ENCODE measurements at places on chromosomes 1 and 21.

DNA sequence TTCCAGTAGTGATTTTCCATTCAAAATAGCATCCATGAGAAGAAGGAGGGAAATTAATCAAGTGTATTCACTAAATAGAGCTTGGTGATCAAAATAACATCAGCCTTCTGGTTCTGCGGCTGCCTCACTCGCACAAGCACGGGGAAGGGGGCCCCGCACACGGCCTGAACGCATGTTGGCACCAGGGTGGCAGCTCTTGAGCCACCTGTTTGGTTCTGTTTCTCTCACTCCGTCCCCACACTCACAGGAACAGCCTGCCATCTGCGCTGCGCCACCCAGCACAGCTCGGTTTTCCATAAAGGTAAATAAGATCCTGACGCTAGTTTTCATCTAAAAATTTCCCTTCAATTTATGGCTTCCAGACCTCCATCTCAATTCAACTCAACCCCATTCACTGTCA lies 49.4 kb downstream of the TIAM1 start:
- DNase-seq: no peak

DNA sequence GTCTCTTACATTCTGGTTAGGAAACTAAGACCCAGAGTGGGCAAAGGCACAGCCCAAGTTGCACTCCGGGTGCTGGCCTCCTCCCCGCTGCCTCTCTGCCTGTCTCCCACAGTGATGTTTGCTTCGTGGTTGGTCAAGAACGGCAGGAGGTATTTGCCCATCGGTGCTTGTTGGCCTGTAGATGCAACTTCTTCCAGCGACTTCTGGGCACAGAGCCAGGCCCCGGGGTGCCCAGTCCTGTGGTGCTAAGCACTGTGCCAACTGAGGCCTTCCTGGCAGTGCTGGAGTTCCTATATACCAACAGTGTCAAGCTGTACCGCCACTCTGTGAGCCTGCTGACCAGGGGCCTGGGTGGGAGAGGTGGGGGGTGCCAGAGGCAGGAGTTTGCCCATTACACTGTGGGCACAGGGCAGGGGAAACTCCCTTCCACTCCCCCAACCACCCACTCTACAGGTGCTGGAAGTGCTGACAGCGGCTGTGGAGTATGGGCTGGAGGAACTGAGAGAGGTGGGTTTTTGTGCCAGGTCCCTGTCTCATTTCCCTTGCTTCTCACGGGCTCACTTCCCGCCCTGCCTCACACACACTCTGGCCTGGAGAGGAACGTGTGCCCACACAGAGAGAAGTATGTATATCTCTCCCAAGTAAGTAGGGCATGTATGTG lies 1.9 kb downstream of the BTBD19 start:
- DNase-seq: no peak

- no peak for DNase-seq
These were observed 179.8 kb downstream of the FOXD2 start for GRCh38 chr1:47617381-47618221.

DNA sequence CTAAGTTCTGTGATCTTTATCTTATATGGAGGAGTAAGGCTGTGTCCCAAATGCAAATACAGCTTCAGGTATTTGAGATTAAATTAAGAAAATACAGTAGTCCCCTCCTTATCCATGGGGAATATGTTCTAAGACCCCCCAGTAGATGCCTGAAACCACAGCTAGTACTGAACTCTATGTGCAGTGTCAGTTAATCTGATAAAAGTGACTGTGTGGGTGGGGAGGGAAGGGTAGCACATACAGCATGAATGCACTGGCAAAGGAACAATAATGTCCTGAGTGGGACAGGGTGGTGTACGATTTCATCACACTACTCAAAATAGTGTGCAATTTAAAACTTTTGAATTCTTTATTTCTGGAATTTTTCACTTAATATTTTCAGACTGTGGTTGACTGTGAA lies 83.1 kb downstream of the HS2ST1 start:
- no peak for DNase-seq

DNA sequence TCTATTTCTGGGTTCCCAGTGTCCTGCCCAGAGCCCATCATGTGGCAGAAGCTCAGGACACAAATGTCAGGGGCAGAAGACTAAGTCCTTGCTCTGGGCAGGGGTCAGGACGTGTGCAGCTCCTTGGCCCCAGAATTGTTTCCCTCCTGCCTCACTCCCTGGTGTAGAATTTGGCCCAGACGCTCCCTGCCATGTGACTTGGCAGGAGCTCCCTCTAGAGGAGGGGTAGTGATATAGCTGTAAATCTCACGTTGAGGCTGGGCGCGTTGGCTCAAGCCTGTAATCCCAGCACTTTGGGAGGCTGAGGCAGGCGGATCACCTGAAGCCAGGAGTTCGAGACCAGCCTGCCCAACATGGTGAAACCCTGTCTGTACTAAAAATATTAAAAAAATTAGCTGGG lies 91.2 kb downstream of the UBIAD1 start:
- DNase-seq: no peak

DNA sequence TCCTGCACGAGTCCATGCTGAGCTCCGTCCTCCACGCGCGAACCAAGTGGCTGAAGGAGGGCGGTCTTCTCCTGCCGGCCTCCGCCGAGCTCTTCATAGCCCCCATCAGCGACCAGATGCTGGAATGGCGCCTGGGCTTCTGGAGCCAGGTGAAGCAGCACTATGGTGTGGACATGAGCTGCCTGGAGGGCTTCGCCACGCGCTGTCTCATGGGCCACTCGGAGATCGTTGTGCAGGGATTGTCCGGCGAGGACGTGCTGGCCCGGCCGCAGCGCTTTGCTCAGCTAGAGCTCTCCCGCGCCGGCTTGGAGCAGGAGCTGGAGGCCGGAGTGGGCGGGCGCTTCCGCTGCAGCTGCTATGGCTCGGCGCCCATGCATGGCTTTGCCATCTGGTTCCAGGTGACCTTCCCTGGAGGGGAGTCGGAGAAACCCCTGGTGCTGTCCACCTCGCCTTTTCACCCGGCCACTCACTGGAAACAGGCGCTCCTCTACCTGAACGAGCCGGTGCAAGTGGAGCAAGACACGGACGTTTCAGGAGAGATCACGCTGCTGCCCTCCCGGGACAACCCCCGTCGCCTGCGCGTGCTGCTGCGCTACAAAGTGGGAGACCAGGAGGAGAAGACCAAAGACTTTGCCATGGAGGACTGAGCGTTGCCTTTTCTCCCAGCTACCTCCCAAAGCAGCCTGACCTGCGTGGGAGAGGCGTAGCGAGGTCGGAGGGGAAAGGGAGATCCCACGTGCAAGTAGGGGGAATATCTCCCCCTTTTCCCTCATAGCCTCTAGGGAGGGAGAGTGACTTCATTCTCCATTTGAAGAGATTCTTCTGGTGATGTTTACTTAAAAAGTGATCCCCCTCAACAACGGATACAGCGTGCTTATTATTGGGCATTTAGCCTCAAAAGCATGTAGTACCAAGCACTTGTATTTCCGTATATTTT lies 991 bp downstream of the PRMT6 start:
- no peak for DNase-seq

- DNase-seq: no peak
These were observed 724.6 kb downstream of the PTPRU start for GRCh38 chr1:29960876-29961275.

- no peak for DNase-seq
These were observed 41.3 kb upstream of the TACSTD2 start for GRCh38 chr1:58618303-58618702.

- peak; percentile 50 for DNase-seq
These were observed 13.8 kb downstream of the SLC35E2B start for GRCh38 chr1:1678581-1679380.

DNA sequence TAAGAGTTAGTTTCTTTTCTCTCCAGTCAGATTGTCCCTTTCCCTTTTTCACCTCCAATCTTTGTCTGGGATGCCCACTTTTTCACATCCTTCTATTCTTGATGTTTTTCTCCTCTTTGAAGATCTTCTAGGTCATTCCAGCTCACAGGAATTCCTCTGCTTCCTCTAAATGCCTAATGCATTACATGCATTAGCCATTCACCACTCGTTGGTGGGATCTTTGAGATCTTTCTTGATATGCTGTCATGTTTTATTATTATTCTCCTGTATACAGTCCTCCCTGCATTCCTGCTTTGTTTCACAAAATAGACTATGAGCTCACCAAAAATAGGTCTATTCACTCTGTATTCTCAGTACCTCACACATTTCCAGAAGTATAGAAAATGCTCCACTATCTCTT lies 129.0 kb downstream of the LYPLAL1 start:
- DNase-seq: no peak

DNA sequence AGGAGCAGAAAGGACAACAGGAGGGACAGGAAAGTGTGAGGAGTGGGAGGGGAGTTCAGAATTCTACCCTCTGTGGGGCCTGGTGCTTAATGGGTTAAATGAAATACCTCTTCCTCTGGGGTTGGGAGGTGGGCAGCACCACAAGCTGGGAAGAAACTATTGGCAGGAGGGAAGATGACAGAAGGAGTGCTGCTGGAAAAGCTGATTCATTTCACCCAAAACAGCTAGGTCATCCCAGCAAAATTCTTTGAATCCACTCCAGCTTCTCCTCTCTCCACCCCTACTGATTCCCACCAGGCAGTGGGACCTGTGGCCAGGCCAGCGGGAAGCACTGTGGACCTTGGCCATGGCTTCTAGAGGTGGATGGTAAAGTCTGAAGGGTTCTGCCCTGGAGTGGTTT lies 12.8 kb downstream of the BCAN start:
- DNase-seq: no peak

DNA sequence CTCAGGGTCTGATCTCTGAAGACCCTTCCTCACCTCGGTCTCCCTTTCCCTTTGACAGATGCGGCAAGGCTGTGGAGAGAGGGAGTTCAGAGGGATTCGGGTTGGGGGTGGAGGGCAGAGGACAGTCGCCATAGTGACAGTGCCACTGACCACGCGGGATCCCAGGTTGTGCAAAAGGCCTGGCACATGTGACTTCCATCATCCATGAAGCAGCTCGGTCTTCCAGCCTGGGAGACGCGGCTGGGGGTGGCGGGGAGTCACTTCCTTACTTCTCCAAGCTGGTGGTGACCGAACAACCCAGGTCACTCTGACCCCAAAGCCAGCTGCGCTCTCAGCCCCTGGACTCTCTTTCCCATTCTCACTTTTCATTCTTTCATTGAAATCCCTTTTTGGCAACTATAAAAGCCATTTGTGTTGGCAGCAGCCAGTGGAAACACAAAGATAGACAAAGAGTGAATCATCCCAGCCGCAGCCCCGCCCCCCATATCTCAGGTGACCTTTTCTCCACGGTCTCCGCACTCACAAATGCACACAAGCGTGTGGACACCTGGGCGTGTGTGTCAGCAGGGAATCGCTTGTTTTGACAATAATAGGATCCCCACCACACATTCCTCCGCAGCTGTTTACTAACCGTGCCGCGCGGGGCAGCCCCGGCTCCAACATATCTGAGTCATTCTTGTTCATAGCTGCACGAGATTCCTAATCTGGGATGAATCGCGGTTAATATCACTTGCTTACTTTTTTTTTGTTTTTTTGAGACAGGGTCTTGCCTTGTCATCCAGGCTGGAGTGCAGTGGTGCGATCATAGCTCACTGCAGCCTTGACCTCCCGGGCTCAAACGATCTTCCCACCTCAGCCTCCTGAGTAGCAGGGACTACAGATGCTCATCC lies 68.3 kb downstream of the DHRS3 start:
- DNase-seq: no peak

GRCh38 chr21:17726047-17726829 lies 92.9 kb downstream of the C21orf91 start:
- no peak for DNase-seq

DNA sequence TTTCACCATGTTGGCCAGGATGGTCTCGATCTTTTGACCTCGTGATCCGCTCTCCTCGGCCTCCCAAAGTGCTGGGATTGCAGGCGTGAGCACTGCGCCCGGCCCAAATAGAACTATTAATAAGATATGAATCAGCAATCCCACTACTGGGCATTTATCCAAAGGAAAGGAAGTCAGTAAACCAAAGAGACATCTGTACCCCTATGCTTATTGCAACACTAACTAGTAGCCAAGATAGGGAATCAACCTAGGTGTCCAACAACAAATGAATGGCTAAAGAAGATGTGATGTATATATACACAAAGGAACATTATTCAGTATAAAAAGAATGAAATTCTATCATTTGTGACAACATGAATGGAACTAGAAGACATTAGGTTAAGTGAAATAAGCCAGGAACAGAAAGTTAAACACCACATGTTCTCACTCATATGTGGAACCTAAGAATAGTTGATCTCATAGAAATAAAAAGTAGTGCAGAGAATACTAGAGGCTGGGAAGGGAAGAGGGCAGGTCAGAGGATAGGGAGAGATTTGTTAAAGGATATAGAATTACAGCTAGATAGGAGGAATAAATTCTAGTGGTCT lies 48.8 kb downstream of the XPR1 start:
- DNase-seq: no peak

- DNase-seq: no peak
These were observed 48.8 kb downstream of the LAMC2 start for GRCh38 chr1:183234660-183235476.

GRCh38 chr1:217712925-217713597 lies 81.9 kb downstream of the SPATA17 start:
- DNase-seq: no peak

DNA sequence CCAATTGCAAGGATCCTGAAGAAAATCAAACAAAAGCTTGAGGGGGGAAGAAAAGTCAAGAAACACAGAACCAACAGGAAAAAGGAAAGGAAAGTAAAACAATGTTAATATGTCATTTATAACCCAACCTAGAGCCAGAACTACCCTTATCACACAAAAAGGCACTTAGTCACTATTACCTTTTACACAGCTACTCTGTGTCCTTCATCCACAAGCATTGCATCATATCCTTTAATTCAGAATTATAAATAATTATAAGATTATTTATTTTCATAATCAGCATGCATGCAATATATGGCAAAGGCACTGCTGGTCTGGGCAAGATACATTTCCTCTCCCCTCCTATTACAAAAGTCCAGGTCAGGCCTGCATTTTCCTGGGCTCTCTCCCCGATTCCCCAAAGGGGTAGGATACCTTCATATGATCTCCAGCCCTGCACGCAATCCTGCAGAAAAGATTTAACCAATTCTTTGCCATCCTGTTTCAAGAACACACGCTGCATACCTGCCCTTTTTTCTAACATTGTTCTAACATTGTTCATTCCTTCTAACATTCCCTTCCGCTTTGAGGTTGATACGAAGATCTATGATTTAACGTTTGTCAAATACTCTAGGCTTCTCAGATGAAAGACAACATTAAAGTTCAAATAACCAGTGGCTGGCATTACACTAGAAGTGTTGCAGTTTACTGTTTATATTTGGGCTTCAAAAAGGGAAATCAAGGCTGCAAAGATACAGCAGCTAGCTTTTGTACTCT lies 4.3 kb downstream of the PTPN14 start:
- DNase-seq: no peak

- no peak for DNase-seq
These were observed 86.0 kb downstream of the NCAM2 start for GRCh38 chr21:21084179-21084578.

Measured in Jurkat, Clone E6-1 (cell line).